ENCODE measurements at places on chromosomes 5 and 9. TPM values are rescaled to one million over a fixed set of nuclear protein-coding genes. Genes with fewer than 3 reads are reported as not detected.

DNA sequence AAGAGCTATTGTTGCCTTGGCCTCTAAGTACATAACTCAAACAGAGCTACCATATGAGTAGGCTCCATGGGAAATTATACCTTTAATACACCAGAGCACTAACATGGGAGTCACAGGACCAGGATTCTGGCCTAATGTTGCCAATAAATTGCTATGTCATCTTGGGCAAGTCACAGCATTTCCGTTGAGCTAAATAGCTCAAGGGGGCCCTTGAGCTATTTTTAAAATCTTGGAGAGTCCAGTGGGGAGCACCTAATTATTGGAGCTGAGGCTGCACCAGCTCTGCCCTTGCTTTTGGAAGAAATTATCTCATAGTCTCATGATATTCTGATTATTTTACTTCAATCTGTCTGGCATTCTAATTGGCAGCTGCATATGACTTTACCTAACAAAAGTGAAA is 350.8 kb downstream of the ENC1 start:
- DNase-seq = no peak

DNA sequence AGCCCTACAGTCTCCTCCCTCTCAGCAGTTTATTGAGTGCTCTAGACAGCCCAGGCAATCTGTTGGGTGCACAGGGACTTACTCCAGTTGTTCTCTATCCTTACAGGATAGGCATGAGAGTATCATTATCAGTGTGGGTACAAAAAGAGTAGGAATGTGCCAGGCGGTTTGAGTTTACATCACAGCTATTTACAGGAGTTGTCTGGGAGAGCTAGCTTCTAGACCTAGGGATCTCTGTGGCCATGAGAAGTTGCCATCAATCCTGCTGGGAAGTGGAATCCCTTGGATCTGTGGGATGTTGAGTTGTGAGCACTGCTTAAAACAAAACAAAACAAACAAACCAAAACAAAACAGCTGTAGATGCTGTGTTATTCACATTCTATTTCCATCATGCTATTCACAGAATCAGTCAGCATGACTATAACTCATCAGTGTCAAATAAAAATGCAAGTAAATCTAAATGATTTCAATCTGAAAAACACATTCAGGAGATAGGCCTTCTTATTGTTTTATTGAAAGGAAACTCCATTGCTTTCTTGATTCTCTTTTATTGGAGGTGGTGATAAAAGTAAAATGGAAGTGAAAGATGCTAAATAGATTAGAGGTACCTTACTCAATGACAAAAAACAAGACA is 552.4 kb upstream of the ZNF608 start:
- no peak for DNase-seq

DNA sequence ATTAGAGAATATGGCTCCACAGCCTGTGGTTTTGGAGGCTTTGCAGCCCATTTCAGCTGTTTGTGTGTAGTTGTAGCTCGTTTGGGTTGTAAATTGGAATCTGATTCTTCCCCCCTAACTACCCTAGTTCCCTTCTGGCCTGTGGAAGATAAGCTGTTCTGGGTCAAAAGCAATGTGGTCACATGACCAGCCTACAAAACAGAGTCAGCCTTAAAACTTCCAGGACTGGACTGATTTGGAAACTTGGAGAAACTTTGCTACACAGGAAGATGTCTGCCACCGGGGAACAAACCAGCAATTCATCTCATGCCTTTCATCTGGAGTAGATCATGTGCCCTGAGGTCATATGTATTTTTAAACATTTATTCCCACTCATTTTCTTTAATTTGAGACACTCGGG is 83.8 kb downstream of the DAPK1 start:
- DNase-seq = no peak

- no peak for DNase-seq
Measured at GRCh38 chr9:113522419-113522818, 58.9 kb downstream of the RGS3 start.

Gene NELFB
- total RNA-seq = 35.2 TPM

Gene ZNF879
- 6.4 TPM for total RNA-seq

Gene KIAA0825
- 2.2 TPM for total RNA-seq

Gene IL4
- not detected for total RNA-seq

Measured in left ventricle myocardium inferior (tissue), 1 donor.